BJ (cell line): ENCODE measurements at places on chromosomes 4 and X.

DNA sequence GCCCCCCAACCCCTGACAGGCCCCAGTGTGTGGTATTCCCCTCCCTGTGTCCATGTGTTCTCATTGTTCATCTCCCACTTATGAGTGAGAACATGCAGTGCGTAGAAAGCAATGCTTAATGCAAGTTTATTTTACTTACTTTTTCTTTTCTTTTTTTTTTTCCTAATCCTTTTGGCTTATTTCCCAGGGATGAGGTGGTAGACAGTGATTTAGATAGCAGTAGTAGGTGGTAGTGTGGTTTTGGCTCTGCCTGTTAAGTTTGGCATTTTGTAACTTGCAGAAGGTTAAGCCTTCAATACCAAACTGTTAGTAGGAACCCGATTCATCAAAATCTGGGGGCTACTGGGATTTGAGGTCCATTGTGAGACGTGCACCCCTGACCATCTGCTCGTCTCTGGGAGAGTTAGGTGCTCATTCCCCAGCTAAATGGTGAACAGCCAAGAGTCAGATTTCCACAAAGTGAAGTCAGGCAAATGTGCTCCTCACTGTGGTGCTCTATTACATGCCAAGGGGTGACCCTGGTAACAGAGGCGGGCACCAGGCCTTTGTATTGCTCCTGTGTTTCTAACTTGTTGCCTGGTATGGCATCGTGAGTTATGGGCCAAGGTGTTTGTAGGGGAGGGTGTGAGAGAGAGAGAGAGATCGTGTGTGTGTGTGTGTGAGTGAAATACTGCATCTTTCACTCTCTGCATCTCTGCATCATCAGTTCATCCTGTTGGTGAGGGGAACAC lies 70.3 kb downstream of the PHOX2B start:
- DNase-seq, result no peak

DNA sequence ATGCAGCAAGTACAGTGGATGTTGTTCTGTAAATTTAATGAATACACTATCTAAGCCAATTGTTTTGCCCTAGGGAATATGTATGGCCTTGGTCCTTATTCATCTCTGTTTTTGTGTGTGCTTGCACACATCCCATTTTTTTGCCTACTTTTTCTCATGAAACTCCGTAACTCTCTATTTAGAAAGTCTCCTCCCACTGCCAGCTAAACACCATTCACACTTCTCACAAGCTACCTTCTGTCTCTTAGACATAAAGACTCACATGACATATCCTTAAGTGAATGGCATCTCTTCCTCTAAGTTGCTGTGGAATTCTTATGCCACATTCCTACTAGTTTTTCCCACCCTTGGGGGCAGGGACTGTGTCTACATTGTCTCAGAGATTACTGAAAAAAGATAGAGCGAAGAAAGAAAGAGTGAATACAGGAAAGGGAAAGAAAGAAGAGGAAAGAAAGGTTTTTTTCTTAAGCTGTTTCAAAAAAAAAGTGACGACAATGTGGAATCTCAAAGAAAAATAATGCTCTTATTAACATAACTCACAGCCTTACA lies 117.5 kb downstream of the ATG4A start:
- no peak for DNase-seq

- no peak for DNase-seq
These were observed 7.4 kb downstream of the MMAA start for GRCh38 chr4:145626623-145626982.

- DNase-seq, result no peak
These were observed 34.2 kb downstream of the TENM3 start for GRCh38 chr4:182277377-182277776.
